ENCODE measurements at places on chromosomes 4 and X. TPM values are rescaled to one million over a fixed set of nuclear protein-coding genes. Genes with fewer than 3 reads are reported as not detected.

DNA sequence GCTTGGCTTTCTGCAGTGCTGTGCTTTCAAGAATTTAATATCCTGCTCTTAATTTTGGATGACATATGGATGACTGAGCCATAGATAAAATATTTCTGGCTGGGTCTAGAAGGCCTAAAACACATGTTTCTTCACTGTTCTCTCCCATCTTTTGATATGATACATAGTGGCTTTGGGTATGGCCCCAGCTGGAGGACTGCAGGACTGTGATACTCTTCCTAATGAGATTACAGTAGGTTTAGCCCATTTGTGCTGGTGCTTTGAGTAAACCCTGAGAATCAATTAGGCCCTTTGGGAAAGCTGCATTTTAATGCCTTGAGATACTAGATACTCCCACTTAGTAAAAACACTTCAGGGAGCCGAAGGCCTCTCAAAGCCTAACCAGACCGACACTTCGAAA lies 38.0 kb downstream of the KIT start:
- no peak for DNase-seq

DNA sequence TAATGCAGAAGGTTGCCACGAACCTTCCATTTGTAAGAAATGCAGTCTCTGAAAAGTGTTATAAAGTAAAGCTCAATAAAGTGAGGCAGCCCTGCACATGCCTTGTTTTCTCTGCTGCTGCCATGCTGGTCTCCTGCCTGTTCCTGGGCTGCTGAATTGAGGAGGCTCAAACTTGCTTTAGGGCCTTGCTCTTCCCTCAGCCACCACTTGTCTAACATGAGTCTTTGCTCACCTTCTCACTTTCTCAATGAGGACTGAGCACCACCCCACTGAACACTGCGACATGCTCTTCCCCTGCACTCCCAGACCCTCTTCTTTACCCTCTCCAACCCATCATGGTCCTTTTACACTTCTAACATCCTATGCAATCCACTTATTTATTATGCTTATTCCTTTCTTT lies 25.2 kb upstream of the MFAP3L start:
- no peak for DNase-seq

- no peak for DNase-seq
These were observed 21.1 kb upstream of the SORBS2 start for GRCh38 chr4:185833055-185833598.

- no peak for DNase-seq
These were observed 15.0 kb upstream of the XAGE2 start for GRCh38 chrX:52353838-52354237.

DNA sequence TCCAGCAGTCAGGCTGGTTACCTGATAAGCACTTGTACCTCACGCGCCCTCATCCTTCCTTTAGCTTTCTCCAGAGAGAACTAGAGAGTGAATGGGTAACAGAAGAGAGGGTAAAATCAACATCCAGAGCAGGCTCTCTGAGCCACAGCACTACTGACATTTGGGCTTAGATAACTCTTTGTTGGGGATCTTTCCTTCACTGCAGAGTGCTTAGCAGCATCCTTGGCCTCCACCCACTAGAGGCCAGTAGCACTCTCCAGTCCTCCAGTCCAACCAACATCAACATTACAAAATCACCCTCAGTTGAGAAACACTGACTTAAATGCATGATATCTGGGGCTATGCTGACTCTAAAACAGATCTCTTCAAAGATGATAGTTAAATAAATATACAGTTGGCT lies 220.7 kb downstream of the TACR3 start:
- no peak for DNase-seq

SSX2 gene
- not detected for polyA plus RNA-seq

GRCh38 chrX:14670819-14671218 lies 141.5 kb downstream of the GLRA2 start:
- DNase-seq, result no peak

TSPAN7 gene
- 46.4 TPM for polyA plus RNA-seq

UVSSA gene
- 21.2 TPM for polyA plus RNA-seq

GRCh38 chr4:26001413-26001812 lies 87.4 kb downstream of the SMIM20 start:
- DNase-seq, result no peak

CYLC1 gene
- not detected for polyA plus RNA-seq

ART3 gene
- 0.43 TPM for polyA plus RNA-seq

GRCh38 chrX:142999199-142999701 lies 26.5 kb upstream of the SPANXN4 start:
- no peak for DNase-seq

PDZD4 gene
- 8.5 TPM for polyA plus RNA-seq

- DNase-seq, result no peak
These were observed 123.3 kb downstream of the SLC10A7 start for GRCh38 chr4:146398404-146398803.

HGFAC gene
- 1.7 TPM for polyA plus RNA-seq

CFI gene
- polyA plus RNA-seq, result 79.6 TPM

- no peak for DNase-seq
These were observed 2.0 kb upstream of the LIMCH1 start for GRCh38 chr4:41535911-41536371.

DNA sequence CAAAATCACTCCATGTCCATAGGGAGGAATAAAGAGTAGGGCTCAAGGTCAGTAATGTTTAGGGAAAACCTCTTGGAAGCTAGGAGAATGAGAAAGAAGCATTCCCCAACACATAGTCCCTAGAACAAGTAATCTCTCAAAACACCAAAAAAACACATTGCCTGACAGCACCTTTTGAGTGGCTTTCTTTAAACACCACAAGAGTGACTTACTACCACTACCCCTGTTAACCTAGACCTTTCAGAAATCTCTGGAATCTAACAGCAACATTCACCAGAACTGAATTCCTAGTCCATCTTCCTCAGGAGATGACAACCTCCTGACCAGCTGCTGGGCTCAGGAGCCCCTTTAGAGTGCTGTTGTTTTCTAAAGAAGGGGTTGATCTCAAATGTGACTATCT lies 142.2 kb downstream of the SOWAHB start:
- DNase-seq, result no peak

SATL1 gene
- polyA plus RNA-seq, result 0.60 TPM

NXF2B gene
- polyA plus RNA-seq, result not detected

PAGE5 gene
- not detected for polyA plus RNA-seq

- DNase-seq, result no peak
These were observed 1.7 kb downstream of the UNC5C start for GRCh38 chr4:95546866-95547714.

PTPN13 gene
- 115 TPM for polyA plus RNA-seq

GRCh38 chr4:139709660-139710059 lies 44.0 kb downstream of the MGST2 start:
- no peak for DNase-seq

- peak; percentile 59 for DNase-seq
These were observed 331 bp downstream of the SETD7 start for GRCh38 chr4:139555705-139556070.

ARHGAP10 gene
- 12.5 TPM for polyA plus RNA-seq

GRCh38 chr4:100694467-100694866 lies 176.6 kb upstream of the EMCN start:
- DNase-seq, result no peak

GRCh38 chrX:2714551-2714950 lies 23.5 kb downstream of the CD99 start:
- no peak for DNase-seq

NUDT10 gene
- polyA plus RNA-seq, result 10.6 TPM

- no peak for DNase-seq
These were observed 28.3 kb downstream of the CYTL1 start for GRCh38 chr4:4990857-4991540.

CC2D2A gene
- polyA plus RNA-seq, result 37.5 TPM

- no peak for DNase-seq
These were observed 67.4 kb upstream of the PCDH19 start for GRCh38 chrX:100477467-100477866.

- DNase-seq, result no peak
These were observed 16.2 kb downstream of the ANK2 start for GRCh38 chr4:113065629-113066028.

GRCh38 chrX:29145316-29145715 lies 558.1 kb downstream of the IL1RAPL1 start:
- DNase-seq, result no peak

PNCK gene
- polyA plus RNA-seq, result 0.61 TPM

DNA sequence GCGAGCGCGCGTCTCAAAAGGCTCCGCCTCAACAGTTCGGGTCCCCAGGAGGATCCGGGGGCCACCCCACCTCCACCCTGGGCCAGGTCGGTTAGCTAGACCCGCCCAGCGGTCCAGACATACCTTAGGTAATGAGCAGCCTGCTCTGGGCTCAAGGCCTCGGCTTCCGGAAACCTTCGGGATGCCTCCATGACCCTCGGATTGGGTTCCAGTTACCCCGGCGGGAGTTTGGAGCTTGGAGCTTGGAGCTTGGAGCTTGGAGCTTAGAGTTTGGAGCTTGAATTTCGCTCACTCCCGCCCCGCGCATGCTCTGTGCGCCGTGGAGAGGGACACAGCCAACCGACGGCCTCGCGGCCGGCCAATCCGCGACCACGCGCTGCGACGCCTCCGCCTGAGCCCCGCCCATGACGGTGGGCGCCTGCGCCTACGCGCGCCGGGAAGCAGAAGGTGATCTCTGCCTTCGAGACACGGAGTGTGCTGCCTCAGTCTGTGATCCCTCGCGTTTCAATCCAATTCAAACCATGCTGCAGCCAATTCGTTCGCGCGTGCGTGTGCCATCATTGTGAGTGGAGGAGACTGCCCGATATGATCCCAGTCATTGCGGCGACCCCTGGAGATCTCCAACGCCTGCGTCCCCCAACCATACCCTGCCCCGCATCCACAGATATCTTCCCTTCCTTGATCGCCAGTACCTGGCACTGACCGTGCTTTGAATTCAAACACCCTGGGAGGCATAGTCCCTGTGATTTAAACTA lies at the start of gene ERCC6L:
Gene ERCC6L, minus strand, starts transcription at position 307 of the 755 bp plus-strand sequence. Its CDS starts 116 bp downstream, at position 191.
- peak; percentile 83 for DNase-seq

DNA sequence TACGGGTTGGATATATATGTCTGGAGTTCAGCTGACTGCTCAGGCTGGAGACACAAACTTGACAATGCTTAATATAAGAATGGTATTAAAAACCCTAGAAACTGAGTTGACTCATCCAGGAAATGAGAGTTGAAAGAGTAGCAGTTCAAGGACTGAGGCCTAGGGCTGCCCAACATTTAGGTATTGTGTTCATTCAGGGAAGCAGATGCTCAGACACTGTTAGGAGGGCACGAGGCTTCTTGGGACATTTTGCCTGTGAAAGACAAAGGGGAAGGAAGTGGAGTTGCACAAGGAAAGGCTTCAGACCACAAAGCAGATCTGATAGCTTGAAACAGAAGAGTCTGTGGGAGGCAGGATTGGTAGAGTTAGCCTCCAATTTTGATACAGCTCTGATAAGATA lies 52.0 kb upstream of the HS3ST1 start:
- DNase-seq, result no peak

PRSS48 gene
- not detected for polyA plus RNA-seq

SGMS2 gene
- polyA plus RNA-seq, result 19.0 TPM

GRCh38 chrX:12496343-12496742 lies 294.9 kb upstream of the PRPS2 start:
- DNase-seq, result no peak

- no peak for DNase-seq
These were observed 104.7 kb downstream of the ABLIM2 start for GRCh38 chr4:8053688-8054449.

DNA sequence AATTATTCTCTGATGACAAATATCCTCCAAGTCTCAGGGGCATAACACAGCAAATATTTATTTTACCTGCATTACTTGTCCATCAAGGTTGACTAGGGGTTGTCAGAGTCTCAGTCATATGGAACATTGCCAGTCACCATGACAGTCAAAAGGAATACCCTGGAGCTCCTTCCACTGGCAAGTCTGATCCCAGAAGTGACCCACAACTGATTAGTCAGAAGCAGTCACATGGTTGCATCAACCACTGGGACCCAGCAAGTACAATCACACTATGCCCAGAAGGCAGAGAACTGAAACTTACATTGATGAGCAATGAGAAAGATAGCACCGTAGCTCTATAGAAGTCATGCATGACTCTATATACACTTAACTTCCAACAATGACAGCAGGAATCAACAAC lies 41.9 kb upstream of the SOD3 start:
- no peak for DNase-seq

- DNase-seq, result no peak
These were observed 13.7 kb downstream of the OCRL start for GRCh38 chrX:129553619-129554288.

DNA sequence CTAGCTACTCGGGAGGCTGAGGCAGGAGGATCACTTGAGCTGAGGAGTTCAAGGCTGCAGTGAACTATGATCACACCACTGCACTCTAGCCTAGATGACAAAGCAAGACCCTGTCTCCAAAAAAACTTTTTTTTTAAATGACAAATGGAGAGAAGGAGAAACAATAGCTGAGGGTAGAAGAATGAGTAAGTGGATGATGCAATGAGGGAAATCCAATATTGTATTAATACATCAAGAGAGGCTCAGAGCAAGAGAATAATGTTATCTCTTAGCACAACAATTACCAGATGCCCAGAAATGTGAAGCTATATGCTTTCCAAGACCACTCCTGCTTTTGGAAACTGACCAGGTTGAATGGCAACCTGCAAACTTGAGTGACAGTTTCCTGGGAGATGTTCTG lies 19.9 kb upstream of the GPR173 start:
- no peak for DNase-seq

DNA sequence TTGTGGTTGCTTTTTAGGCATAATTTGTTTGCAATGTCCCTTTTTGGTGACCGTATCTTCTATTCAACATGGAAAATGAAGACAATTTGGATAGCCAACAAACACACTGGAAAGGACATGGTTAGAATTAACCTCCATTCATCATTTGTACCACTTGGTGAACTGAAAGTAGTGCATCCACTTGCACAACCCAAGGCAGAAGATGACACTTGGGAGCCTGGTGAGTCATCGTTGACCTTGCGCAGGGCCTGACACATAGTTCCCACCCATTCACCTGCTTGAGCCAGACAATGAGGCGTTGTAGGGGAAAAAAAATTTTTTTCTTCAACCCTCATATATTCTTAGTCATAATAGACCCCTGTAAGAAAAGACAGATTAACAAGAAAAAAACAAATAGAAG lies 32.4 kb downstream of the EGF start:
- DNase-seq, result no peak

GRCh38 chr4:176753049-176753448 lies 39.7 kb downstream of the VEGFC start:
- DNase-seq, result no peak

Measured in right lung (tissue), 10 donors.